ENCODE measurements at places on chromosomes 1 and 21. TPM values are rescaled to one million over a fixed set of nuclear protein-coding genes. Genes with fewer than 3 reads are reported as not detected.

- DNase-seq = no peak
Observed at GRCh38 chr1:245754463-245754961, 599.7 kb downstream of the KIF26B start.

- DNase-seq = no peak
Observed at GRCh38 chr1:61341426-61341825, 259.1 kb downstream of the NFIA start.

- DNase-seq = no peak
Observed at GRCh38 chr1:162107911-162108310, 38.4 kb downstream of the NOS1AP start.

- DNase-seq = no peak
Observed at GRCh38 chr1:236095705-236096520, 31.0 kb upstream of the NID1 start.

DNA sequence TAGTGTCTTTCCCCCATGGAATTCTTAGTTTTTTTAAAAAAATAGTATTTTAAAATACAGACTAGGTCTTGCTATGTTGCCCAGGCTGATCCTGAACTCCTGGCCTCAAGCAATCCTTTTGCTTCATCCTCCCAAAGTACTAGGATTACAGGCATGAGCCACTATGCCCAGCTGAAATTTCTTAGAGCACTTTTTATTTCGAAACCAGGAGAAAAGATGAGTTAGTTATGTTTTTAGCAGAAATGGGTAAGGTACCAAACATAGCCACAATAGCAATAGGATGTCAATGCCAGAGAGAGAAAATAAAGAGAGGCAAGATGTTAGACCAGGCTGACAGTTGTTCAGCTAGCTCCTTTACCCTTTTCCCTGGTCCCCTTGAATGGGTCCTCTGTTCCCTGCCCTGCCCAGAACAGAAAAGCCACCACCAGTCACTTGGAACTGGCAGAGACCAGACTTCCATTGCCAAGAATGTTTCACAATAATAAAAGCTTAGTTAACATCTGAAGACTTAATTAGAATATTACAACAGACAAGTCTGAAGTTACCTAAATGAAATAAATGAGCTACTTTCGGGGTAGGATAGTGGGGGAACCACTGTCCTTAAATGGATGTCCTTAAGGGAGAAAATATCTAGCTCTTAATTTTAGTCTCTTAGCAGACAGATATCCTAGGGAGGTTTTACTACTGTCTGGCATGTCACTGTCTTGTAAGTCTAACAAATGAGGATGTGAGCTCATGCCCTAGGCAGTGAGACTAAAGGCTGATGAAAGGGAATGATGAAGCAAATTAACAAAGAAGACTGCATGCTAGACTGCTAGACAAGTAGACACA lies 54.3 kb downstream of the ABL2 start:
- peak; percentile 55 for DNase-seq

DNA sequence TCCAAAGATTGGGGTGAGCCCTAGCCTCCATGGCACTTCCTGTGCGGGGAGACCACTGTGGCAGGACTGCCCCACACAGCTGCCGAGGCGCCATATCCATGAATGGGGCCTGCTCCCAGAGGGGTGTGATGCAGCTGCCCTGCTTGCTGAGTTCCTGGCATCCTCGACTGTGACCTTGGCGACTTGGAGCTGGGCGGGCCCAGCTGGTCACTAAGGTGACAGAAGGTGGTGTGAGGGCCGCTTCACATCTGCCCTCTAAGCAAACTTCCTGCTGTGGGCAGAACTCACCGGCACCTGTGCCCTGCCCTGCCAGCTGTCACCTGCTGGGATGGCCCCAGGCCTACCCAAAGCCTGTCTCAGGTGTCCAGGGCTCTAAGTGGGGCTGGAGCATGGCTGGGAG lies 9.0 kb downstream of the TMEM61 start:
- no peak for DNase-seq

GRCh38 chr1:23100074-23100748 lies 68.4 kb downstream of the LUZP1 start:
- peak; percentile 96 for DNase-seq

DNA sequence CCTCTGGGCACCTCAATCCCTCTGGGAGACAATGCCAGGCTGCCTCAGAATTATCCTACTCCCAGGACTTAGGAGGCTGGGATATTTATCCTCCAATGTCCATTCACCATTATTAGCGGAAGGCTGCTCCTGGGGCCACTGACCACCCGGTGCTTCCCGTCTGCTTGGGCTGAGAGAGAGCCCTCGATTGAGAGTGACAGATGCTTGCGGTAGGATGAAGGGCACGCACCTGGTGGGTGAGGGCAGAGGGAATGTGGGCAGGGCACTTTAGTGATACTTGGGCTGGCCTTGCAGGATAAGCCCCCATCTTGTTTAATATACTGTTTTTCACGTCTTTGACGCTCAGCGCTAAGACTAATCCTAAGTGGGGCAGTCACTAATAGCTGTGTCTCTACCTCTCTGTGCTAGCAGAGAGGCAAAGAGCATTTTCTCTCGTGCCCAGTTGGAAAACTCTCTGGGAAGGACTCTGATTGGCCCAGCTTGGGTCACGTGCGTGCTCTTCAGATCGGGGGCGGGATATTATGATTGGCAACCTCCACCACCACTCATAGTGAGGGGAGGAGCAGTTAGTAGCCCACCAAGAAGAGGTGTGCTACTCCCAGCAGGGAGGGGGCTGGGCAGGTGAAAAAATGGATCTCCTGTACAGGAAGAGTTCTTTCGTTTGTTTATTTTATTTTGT lies 10.6 kb upstream of the PARS2 start:
- DNase-seq = peak; percentile 25

DNA sequence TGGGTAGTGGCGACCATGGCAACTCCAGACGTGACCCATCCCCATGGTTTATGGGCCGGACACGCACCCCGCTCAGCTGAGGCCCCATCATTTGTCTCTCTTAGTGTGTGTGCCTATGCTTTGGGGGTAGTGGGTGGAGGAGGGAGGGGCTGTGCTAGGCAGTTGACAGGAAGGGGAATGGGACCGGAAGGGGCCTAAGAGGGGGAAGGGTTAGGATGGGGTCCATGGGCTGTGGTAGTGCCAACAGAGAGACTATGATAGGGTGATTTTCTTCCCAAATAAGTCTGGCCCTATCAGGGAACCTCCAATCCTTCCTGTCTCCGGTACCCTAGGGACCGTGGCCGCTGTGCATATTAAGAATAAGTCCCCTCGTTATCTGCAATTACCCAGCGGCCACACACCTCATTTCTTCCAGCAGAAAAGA lies 9.9 kb downstream of the DMAP1 start:
- DNase-seq = no peak

GRCh38 chr1:43919906-43920305 lies 13.7 kb upstream of the ARTN start:
- DNase-seq = no peak

GRCh38 chr1:224432146-224432545 lies 2.5 kb downstream of the WDR26 start:
- DNase-seq = no peak

GRCh38 chr1:175514387-175514953 lies 228.9 kb downstream of the TNR start:
- DNase-seq = no peak

GRCh38 chr21:23684431-23684830 lies 1922.8 kb downstream of the MRPL39 start:
- no peak for DNase-seq

HORMAD1 gene
- not detected for total RNA-seq

SPATC1L gene
- total RNA-seq = 3.8 TPM

MYOC gene
- total RNA-seq = not detected

PLPP3 gene
- 46.4 TPM for total RNA-seq

GPR37L1 gene
- total RNA-seq = not detected
